ENCODE measurements at places on chromosomes 7 and 10.

GRCh38 chr7:114264023-114264422 is 150.6 kb upstream of the FOXP2 start:
- DNase-seq = no peak

DNA sequence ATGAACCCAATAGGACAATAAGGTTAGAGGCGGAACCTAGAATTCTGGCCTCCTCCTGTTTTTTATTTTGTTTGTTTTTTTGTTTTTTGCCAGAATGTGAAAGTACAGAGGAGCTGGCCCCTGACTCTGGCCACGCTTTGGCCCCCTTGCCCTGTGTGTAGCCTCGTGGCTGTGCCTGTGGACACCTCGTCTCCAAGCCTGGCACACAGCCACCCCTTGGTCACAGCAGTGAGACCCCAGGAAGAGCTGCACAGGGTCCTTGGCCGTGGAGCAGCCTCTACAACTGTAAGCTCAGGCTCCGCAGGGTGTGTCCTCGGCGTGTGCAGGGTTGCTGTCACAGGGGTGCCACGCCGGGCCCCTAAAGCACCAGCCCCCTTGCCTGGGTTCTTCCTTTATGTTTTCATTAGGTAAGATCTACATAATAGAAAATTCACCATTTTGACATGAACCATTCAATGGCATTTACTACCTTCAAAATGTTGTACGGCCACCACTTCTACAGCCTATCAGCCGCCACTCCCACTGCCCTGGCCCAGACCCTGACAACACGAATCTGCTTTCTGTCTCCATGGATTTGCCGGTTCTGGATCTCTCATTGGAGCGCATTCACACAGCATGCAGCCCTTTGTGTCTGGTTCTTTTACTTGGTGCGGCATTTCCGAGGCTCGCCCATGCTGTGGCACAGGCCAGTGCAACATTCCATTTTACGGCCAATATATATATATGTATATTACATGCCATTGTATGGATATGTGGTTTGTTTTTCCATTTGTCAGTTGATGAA is 51.0 kb downstream of the AMZ1 start:
- DNase-seq = no peak

GRCh38 chr7:150903606-150904005 is 51.3 kb downstream of the AOC1 start:
- DNase-seq = no peak

DNA sequence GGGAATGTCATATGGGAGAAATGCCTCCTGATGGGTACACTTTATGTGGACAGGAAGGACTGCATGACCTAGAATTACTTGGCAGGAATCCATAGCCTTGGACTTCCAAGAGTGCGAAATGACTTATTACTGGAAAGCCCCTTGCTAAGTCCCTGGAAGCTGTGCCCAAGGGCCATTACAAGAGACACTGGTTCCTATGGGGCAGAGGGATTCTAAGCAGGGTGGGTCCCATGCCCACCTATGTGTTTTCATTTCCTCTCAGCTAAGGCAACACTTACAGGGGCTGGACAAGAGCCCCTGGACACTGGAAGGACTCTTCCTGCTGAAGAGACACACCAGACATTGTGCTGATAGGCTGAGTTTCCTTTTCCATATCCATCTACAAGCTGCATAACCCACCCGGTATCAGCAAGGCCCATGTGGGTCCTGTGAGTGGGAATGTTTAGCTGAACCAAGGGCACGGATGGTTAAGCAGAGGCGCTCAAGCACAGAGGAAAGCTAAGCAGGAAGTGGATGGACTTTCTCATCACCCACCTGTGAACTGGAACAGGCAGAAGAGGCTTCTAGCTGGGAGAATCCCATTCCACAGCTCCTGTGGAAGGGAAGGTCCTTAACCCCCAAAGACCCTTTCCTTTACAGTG is 56.2 kb downstream of the XPNPEP1 start:
- DNase-seq = no peak

DNA sequence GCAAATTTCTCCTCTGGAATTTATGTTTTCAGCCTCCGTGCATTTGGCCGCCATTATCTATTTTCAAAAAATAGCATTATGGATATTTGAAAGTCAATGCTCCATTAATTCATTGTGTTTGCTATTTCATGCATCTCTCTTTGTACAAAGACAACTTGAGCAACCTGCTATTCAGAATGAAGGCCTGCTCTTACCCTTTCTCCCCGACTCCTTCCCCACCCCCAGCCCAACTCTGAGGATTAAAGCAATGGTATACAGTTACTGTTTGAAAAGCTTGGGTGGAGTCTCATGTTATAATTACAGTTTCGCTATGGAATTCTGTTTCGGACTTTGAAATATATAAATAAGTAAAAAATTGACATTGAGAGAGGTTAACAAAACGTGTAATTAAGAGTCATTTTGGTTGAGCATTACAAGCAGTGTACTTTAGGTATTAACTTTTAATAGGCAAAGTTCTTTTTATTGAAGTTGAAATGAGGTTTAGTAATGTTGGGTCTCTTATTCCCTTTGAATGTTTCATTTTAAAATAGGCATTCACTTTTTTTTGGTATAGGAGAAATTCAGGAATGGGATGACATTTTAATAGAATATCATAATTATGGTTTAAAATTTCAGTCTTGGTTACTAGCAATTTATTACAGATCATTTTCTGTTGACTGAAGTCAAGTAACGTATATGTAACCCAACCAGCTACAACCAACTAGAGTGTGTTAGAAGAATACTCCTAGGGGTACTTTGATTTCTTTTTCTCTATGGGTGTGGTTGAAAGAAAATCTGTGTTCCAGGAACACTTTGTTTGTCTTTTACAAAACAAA is 93.1 kb downstream of the ARID5B start:
- DNase-seq = no peak

DNA sequence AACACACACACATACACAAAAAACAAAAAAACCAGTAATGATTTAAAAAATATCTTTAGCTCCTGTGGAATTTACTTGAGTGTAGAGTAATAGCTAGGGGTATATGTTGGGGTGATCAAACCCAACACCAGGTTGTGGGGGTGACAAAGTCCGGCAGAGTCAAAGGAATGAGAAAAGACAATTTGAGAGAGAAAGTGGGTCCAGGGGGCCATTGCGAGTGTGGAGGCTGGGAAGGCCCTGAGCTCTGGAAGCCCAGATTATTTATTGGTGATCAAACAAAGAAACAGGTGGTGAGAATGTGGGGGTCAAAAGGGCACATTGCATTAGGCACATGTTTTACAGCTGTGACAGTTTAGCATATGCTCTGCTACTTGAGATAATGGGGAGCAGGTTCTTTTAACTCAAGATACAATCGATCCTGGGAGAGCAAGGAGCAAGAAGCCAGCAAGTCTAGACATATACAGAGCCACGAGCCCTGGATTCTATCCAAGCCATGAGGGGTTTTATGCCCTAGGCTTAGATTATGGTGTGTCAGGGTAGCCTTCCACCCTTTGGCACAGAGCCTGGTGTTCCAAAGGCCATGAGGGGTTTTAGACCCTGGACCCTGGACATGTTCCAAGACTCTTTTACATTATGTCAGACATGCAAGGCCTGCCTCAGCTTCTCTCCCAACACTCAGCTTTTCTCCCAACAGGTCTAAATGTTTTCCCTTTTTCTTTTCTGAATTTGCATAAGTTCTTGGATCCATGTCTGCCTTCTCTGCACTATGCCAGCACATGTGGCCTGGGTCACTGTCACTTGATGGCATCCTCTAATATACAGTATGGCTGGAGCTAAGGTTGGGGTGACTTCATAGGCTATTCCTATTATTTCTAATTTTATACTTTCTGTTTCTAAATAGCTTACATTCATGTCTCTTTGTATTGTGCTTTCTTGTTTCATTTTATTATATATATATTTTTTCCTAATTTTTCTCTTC is 48.6 kb upstream of the MKI67 start:
- no peak for DNase-seq

DNA sequence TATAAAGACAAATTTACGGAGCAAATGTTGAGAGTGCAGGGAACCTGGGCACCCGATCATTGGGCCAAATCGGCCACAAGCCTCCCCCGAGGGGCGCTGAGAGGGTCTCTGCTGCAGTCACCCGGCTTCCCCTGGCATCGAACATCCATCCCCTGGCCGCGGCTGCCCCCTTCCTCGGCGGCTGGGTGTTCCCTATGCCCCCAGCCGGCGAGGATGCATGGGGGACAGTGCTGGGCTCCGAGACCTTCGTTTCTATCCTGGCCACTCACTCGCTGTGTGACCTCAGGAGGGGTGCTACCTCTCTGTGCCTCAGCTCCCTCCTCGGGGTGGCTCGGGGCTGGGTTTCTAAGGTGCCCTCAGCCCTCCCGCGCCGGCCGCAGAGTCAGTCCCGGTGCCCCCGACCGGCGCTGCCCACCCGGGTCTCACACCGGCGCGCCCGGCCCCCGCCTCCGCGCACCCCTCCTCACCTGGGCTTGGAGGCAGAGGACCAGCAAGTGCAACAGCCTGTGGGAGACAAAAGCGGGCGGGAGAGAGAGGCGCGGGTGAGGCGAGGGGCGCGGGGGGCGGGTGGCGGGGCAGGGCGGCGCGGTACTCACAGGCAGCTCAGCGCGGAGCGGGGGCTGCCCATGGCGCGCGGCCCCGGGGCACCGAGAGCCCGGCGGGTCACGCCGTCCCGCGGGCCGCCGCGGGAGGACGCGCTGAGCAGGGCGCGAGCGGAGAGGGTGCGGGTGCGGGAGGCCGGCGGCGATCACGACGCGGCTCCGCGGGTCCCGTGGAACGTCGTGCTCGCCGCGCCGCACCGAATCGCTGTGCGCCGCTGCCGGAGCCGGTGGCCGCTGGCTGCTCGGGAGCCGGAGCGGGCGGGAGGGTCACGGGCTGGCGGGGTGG is at the start of gene FGF8:
Gene FGF8, minus strand, starts transcription at position 842 of the 888 bp plus-strand sequence. Its CDS starts 214 bp downstream, at position 628.
- DNase-seq = no peak

GRCh38 chr10:79024720-79025198 is 44.0 kb upstream of the ZMIZ1 start:
- no peak for DNase-seq

DNA sequence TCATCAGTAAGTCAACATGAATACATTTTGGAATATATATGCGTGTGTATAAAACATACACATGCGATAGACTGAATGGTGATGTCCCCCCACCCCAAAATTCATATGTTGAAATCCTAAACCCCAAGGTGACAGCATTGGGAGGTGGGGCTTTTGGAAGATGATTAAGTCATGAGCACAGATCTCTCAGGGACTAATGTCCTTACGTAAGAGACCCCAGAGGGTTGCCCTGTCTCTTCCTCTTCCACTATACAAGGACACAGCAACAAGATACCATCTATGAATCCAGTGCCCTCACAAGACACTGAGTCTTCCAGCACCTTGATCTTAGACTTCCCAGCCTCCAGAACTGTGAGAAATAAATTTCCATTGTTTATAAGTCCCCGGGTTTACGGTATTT is 22.5 kb downstream of the DRGX start:
- DNase-seq = no peak

DNA sequence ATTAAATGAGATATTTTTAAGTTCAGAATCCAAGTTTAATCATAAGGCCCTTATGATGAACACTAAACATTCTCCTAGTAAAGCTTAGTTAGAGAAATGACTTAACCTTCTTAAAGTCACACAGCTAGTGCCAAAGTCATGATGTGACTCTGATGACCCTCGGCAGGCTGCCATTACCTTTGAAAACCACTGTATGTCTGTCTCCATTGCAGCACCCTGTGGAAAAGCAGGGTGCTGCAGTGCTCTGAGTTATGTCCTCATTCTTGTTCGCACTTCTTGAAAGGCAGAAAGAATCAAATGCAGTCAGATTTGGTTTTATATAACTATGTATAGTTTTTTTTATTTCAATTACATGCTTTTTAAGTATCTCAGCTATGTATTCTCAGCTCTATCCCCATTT is 105.0 kb downstream of the PHTF2 start:
- no peak for DNase-seq

DNA sequence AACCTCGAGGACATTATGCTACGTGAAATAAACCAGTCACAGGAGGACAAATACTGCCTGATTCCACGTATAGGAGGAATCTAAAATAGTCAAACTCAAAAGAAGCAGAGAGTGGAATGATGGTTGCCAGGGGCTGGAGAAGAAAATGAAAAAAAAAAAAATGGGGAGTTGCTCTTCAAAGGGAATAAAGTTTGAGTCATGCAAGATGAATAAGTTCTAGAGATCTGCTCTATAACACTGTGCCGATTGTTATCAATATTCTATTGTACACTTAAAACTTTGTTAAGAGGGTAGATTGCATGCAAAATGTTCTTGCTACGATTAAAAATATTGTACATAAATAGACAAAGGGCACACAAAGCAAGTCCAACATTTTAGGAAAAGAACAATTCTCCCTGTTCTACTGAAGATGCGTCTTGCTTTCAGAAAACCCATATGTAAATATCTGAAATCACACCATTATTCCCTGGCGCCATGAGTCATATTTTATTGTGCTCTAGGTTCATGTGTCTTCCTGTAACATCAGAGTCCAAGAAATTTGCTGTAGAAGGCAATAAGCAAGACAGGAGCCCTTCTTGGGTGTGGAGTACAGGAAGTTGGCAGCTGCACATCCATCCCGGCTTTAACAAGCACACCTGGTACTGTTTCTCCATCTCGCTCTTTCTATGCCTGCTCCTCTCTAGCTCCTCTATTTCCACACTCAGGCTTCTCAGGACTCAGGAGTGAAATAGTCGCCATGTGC is 145.9 kb downstream of the GFRA1 start:
- no peak for DNase-seq

DNA sequence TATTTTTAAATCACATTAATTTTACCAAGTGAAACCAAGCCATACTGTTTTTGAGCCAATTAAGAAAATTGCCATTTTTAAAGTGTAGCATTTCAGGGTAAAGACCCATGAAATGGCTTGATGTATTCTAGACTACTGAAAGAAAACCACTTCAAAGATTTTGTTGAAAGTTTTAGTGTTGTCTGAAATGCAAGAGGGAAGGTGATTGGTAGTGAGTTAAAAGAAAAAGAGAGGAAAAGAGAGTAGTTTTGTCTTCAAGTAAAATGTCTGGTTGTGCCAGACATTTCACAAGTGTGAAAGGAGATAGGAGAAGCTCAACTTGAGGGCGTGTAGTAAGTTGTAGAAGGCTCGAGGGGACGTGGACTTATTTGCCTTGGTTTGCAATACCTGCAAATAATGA is 41.6 kb downstream of the CALML5 start:
- no peak for DNase-seq

- no peak for DNase-seq
These were observed 656.1 kb downstream of the INHBA start for GRCh38 chr7:41046776-41047175.

DNA sequence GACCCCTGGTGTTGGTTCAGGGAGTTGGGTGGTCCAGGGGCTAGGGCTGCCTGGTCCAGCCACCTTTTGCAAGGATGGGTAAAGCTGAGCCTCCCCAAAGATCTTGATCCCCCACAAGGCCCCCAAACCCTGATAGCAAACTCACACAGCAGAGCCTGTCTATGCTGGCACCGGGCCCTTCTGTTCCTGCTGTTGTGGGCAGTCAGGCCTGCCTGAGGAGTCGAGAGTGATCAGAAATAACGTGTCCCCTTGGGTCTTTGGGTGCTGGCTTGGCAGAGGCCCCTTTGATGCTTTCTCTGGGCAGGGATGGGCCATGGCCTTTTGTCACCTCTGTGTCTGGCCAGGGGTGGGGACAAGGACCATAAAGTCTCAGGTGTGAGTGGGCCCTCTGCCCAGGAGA is 715 bp upstream of the MUC12 start:
- DNase-seq = no peak

Measured in NCI-H524 treated with DMSO at 0.1 percent for 48 hours (cell line).